ENCODE measurements at places on chromosomes 2 and 18.

- DNase-seq = no peak
These were observed 37.5 kb upstream of the C2orf15 start for GRCh38 chr2:99104006-99104405.

DNA sequence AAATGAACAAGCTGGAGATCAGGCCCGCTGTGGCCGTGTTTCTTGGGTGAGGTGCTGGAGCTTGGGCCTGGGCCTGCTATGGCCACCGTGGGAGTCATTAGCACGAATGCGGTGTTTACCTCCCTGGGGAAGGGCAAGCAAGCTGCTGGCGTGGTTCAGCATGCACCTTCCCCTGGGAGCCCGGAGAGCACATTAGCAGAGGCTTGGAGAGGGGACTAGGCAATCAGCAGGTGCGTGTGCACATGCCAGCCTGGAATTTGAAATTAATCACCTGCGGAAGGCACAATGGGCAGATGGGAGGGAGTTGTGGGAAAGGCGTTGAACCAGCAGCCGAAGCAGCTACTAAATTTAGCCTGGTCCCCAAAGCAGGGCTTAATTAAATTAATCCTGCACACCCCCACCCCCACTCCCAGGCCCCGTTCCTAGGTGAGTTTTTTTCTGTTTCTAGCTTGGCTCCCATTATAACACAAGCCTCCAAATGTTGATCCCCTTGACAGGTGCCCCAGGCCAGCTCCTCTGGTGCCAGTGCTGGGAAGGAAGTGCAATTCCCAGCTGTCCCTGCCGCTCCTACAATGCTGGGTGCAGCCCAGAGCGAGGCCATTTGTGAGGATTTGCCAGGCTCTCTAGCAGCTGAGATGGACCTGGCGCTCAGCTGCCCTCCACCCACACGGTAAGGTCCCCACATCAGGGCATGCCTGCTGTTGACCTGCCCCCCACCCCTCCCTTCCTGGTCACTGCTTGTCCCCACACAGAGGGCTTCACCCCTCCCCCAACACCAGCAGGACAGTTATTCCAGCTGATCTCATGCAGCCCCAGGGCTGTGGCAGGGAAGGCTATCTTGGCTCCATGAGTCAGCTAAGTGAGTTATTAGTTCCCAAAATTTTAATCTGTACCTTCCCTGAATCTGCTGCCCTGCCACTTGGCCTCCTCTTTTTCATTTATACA, 115.0 kb downstream of the ZBTB7C start:
- no peak for DNase-seq

DNA sequence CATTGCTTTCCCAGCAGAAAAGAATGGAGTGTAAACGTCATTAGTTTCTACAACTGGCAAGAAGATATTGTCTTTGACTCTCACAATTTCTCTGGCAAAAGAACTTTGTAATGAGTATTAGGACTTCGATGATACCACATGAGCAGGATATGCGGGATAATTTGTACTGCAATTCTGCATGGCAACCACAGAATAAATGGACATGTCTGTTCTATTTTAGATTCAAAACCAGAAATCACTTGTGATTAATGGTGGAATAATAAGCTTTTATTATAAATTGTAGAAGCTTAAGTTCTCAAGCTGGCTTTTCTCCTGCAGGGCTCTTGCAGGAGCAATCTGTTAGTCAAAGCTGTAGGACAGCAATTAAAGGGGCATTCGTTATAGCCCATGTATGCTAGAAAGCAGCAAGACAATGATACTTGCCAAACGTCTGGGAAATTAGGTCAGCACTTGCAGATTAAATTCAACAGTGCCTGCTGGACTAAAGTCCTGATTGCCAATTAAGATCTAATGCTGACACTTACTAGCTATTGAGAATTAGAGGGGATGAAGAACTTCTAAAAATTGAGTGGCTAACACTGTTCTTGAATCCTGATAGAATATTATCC, 177.9 kb downstream of the PTH2R start:
- no peak for DNase-seq

DNA sequence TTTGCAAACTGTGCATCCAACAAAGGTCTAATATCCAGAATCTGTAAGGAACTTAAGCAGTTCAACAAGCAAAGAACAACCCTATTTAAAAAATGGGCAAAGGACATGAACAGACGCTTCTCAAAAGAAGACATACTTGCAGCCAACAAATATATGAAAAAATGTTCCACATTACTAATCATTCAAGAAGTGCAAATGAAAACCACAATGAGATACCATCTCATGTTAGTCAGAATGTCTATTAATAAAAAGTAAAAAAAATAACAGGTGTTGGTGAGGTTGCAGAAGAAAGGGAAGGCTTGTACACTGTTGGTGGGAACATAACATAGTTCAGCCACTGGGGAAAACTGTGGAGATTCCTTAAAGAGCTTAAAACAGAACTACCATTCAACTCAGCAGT, 126.2 kb downstream of the NAT8 start:
- no peak for DNase-seq

DNA sequence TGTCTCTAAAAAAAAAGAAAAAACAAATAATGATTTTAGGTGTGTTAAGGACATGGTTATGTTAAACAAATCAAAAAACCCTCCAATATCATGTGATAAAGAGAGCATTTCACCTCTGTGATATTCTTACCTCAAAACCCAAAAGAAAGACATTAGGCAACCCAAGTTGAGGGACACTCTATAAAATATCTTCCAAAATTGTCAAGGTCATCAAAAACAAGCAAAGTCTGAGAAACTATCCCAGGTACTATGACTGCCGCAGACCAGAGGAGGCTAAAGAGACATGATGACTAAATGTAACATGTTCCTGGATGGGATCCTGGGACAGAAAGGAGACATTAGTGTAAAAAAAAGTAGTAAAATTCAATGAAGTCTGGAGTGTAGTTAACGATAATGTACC, 4.5 kb downstream of the SFXN5 start:
- DNase-seq = no peak

GRCh38 chr2:47654790-47655562, 128.0 kb upstream of the MSH6 start:
- peak; percentile 51 for DNase-seq

GRCh38 chr2:221514305-221515040, 57.6 kb downstream of the EPHA4 start:
- DNase-seq = no peak

GRCh38 chr2:222293660-222294630, 4.9 kb downstream of the PAX3 start:
- DNase-seq = peak; percentile 63

GRCh38 chr2:45761635-45762034, 110.2 kb downstream of the PRKCE start:
- no peak for DNase-seq

DNA sequence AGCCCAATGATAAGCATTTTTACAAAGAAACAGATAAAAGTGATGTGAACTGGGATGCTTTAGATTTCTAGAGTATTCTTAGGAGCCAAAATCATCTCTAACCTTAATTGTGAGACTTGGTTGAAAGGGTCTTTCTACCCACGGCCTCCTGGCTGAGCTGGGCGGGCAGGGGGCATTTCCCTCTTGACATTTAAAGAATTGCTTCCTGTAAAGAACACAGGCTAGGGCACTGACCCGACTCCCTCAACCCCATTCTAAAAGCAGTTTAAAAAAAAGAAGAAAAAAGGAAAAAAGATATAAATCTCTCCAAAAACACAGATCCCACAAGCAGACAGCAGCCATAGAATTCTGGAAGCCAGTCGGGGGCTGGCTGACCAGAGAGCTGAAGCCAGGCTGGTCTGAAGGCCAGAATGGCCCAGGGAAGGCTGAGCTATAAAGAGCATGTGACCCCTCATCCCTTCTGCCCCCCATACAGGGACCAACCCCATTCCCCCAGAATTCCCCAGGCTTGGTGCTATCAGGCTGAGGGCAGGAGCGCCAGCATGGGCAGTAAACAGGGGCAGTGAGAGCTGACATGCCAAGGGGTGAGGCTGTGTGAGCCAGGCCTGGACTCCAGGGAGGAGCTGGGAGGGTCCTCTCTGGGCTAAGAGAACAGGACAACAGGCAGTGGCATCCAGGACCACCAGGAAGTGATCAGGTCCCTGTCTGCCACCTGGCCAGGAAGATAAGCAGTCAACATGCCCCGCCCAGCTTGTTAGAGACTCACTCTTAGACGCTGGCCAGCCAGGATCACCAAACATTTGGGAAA, 188.5 kb downstream of the HDAC4 start:
- no peak for DNase-seq

DNA sequence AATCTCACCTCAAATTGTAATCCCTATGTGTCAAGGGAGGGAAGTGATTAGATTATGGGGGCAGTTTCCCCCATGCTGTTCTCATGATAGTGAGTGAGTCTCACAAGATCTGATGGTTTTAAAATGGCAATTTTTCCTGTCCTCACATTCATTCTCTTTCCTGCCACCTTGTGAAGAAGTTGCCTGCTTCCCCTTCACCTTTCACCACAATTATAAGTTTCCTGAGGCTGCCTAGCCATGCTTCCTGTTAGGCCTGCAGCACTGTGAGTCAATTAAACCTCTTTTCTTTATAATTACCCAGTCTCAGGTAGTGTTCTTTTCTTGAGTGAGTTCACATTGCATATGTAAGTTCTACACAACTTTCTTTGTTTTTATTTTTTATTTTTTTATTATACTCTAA, 271.5 kb downstream of the EXOC6B start:
- DNase-seq = no peak

DNA sequence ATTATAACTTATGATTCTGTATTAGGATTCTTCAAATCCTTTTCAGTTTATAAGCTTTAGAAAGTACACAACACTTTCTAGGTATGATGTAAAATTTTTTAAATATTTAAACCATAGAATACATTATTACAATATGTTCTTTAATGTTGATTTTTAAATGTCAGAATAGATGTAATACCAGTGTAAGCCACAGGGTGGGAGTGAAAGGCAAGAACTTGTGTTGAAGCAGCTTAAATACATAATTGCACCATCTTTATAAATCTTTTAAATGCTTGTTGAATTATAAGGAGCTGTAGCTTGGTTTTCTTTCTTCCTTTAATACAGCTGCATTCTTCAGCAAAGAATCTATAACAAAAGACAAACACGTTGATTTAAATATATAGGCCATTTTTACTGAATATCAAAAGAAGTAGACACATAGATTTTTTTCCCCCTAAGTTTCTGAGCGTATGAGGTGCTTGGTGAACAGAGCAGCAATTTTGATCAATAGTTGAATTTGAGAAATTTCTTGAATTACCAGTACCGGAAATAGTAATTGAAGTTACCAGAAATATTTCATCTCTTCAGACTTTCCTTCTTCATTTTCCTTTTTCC, 63.0 kb downstream of the TANK start:
- DNase-seq = peak; percentile 61

GRCh38 chr2:32135409-32135808, 30.3 kb upstream of the SLC30A6 start:
- peak; percentile 65 for DNase-seq

GRCh38 chr2:43207553-43208300, 18.7 kb downstream of the ZFP36L2 start:
- peak; percentile 77 for DNase-seq

GRCh38 chr2:238947920-238948710, 100.2 kb downstream of the TWIST2 start:
- peak; percentile 10 for DNase-seq

DNA sequence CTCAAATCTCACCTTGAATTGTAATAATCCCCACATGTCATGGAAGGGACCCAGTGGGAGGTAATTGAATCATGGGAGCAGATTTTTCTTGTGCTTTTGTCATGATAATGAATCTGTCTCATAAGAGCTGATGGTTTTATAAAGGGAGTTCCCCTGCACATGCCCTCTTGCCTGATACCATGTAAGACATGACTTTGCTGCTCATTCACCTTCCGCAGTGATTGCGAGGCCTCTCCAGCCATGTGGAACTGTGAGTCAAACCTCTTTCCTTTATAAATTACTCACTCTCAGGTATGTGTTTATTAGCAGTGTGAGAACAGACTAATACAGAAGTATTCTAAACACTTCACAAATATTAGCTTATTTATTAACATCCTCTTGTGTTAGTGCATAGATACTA, 516.7 kb downstream of the LRRTM4 start:
- DNase-seq = no peak

DNA sequence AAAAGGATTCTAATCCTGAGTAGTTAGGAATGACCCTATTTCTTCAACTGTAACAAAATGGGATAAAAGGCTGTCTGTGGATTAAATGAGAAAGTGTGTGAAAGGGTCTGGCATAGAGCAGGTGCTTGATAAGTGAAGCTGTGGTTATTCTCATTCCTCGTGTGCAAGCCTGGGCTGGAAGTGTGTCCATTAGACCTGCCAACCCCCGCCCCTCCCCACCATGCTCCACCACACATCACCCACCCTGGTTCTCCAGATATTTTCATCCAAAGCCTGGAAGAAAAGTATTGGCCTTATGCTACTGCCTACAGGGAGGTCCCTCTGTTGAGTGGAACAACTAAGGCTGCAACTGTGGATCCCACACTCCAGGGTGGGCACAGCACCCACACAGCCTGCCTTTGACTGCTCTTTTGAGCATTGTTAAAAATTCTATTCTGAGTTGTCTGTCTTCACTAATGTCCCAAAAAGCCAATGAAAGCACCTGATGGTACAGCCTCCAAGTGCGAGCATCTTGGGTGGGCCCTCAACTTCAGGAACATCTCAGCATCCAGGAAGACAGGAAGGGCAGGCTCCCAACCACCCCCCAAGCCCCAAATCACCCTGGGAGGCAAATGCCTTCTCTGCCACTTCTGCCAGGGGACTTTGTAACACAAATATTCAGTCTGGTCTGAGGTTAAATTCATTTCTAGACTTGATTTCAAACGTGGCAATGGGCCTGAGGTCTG, 102.8 kb upstream of the PPP1CB start:
- no peak for DNase-seq

- DNase-seq = no peak
These were observed 22.9 kb downstream of the ITGAV start for GRCh38 chr2:186612555-186613440.

DNA sequence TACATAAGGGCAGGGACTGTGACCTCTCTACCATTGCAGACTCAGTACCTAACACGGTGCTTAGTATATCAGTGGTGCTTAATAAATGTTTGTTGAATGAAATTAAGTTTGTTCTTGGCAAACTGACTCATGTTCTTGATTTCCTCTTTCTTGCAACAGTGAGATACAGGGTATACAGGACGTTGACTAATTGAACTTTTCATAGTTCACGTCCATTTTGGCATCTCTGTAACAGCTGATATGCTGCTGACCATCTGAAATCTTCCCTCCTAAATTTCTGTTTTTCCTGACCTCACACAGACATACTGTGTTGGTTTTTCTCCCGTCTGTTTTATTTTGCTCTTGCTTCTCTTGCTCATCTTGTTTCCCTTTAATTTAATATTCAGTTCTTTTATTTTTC, 44.2 kb downstream of the LHCGR start:
- DNase-seq = no peak

Data from GM23338 (cell line).